ENCODE measurements at places on chromosomes 11 and 22. TPM values are rescaled to one million over a fixed set of nuclear protein-coding genes. Genes with fewer than 3 reads are reported as not detected.

DNA sequence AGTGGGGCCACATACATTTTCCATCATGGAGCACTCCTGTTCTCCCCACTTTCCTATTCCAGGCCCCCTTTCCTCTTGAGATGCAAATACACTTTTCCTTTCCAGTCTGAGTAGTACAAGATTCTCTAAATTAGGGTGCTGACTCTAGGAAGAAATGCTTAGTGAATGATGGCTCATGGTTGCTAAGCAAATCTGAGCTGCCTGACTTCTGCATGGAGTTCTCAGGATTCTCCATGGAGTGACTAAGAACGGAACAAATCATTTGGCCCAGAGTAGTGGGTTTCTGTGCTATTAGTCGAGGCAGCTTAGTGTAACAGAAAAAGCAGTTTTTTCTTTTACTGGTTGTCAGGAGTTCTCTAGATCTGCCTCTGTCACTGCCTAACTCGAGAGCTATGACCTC lies 65.4 kb upstream of the NTM start:
- H3K4me3 ChIP-seq: no peak overlapping the region
- H3K27me3 ChIP-seq: peaks cover 13% of the 10 kb centered on the region
- H3K36me3 ChIP-seq: no peaks in the 10 kb centered on the region
- DNase-seq: no peak

GRCh38 chr11:35735411-35735810 lies 72.8 kb downstream of the TRIM44 start:
- H3K27me3 ChIP-seq: no peaks in the 10 kb centered on the region
- no peak overlapping the region for H3K4me3 ChIP-seq
- peaks cover 69% of the 10 kb centered on the region for H3K36me3 ChIP-seq
- H3K4me1 ChIP-seq: no peaks in the 10 kb centered on the region
- DNase-seq: no peak
- no peak overlapping the region for H3K27ac ChIP-seq

- H3K4me3 ChIP-seq: no peak overlapping the region
- no peak for DNase-seq
- H3K36me3 ChIP-seq: no peaks in the 10 kb centered on the region
- H3K4me1 ChIP-seq: no peaks in the 10 kb centered on the region
- H3K27ac ChIP-seq: no peak overlapping the region
- peaks cover 15% of the 10 kb centered on the region for H3K27me3 ChIP-seq
Observed at GRCh38 chr11:118291477-118292135, 12.9 kb upstream of the CD3E start.

GRCh38 chr11:31882951-31883392 lies 71.8 kb upstream of the PAX6 start:
- H3K27me3 ChIP-seq: peaks cover 4% of the 10 kb centered on the region
- H3K4me3 ChIP-seq: no peak overlapping the region
- no peak overlapping the region for H3K27ac ChIP-seq
- no peaks in the 10 kb centered on the region for H3K4me1 ChIP-seq

The SYTL2 gene
- total RNA-seq: 1.1 TPM

DNA sequence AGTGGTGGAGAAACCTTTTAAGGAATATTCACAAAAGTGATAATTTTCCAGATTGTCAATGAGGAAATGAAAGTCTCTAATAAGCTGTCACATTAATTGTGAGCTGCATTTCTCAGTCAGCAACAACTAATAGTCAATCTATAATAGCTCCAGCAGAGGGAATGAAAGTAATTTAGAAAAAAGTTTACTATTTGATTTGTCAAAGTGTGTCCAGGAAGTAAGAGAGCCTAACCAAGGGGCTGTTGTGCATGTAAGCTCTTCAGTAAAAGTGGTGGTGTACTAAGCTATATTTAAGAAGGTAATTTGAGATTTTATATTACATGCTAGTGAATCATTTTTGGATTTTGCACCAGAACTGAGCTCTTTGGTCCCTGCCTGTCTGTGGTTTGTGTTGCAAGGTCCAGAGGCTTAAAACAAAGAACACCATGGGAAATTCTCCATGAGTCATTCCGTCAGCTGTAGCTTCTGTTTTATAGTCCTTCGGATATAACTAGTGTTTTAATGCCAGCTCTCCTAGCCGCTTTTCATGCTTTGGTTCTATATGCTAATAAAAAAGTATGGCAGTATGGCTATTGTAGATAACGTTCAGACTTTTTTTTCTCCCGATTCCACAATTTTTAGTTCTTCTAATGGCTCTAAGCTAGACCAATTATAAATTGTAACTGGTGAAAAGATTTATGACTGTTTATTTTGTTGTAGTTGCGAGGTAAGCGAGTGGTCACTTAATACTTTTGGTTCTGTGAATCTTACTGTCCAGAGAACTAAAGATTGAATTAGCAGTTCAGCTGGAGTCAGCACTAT lies 64.6 kb downstream of the ARHGEF12 start:
- no peaks in the 10 kb centered on the region for H3K27me3 ChIP-seq
- no peaks in the 10 kb centered on the region for H3K36me3 ChIP-seq
- no peak for DNase-seq

The MAP6 gene
- total RNA-seq: 0.40 TPM

DNA sequence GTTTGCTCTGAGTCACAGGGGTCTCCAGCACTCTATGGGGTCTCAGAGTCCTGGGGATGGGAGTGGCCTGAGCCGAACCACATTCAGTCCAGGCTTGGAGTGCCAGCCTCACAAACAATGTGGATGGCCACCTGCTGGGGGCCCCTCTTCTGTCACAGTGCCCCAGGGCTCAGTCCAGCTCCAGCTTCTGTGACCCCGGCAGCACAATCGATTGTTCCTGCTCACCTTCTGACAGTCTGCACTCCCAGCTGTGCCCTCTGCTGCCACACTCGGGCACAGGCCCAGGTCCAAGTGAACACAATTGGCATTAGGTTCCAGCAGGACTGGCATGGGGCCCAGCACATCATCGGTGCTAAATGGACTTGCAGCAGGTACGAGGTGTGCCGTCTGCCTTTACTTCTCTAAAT lies 84.8 kb downstream of the TP53I11 start:
- no peak overlapping the region for H3K4me3 ChIP-seq
- no peak overlapping the region for H3K27ac ChIP-seq
- peaks cover 9% of the 10 kb centered on the region for H3K27me3 ChIP-seq
- DNase-seq: no peak
- peaks cover 13% of the 10 kb centered on the region for H3K4me1 ChIP-seq
- H3K36me3 ChIP-seq: no peaks in the 10 kb centered on the region

DNA sequence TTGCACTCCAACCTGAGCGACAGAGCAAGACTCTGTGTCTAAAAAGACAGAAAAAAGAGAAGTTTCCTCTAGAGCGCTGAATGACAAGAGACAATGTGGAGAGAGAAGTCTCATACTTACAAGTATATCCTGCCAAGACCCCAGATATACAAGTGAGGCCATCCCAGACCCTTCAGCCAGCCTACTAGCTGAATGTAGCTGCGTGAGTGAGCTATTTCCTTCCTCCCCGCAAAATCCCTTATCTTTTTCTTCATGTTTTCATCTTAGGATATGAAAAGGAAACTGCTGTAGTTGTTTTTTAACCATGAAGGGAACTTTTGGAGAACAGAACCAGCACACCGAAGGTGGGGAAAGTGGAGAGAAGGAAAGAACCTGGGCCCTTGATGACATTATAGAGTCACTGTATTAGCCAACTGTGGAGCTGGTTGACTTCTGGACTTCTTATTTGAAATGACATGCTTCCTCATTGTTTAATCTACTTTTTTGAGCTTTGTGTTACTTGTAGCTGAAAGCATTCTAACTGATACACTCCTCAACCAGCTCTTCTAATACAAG lies 4.4 kb upstream of the DDX17 start:
- H3K4me3 ChIP-seq: no peak overlapping the region
- no peak overlapping the region for H3K27ac ChIP-seq
- no peak for DNase-seq
- no peaks in the 10 kb centered on the region for H3K27me3 ChIP-seq

DNA sequence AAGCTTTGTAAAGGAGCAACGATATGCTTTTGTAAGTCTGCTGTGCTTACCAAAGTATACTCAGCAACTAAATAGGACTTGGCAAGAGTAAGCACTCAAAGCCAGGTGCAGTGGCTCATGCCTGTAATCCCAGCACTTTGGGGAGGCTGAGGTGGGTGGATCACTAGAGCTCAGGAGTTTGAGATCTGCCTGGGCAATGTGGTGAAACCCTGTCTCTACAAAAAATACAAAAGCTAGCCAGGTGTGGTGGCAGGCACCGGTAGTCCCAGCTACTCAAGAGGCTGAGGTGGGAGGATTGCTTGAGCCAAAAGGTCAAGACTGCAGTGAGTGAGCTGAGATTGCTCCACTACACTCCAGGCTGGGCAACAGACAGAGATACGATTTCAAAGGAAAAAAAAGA lies 67.5 kb downstream of the PAK1 start:
- peaks cover 15% of the 10 kb centered on the region for H3K4me1 ChIP-seq
- no peak overlapping the region for H3K4me3 ChIP-seq
- DNase-seq: no peak
- H3K27ac ChIP-seq: no peak overlapping the region
- no peaks in the 10 kb centered on the region for H3K36me3 ChIP-seq

GRCh38 chr22:44328762-44329161 lies 16.0 kb upstream of the SHISAL1 start:
- no peak for DNase-seq
- no peak overlapping the region for H3K4me3 ChIP-seq
- H3K27me3 ChIP-seq: peaks cover 53% of the 10 kb centered on the region
- H3K27ac ChIP-seq: no peak overlapping the region
- no peaks in the 10 kb centered on the region for H3K36me3 ChIP-seq
- H3K4me1 ChIP-seq: peaks cover 28% of the 10 kb centered on the region

GRCh38 chr11:116976941-116977570 lies 121.2 kb downstream of the SIK3 start:
- no peak for DNase-seq
- H3K4me1 ChIP-seq: peaks cover 72% of the 10 kb centered on the region
- H3K36me3 ChIP-seq: peaks cover 8% of the 10 kb centered on the region
- H3K27me3 ChIP-seq: no peaks in the 10 kb centered on the region
- H3K4me3 ChIP-seq: no peak overlapping the region
- no peak overlapping the region for H3K27ac ChIP-seq

DNA sequence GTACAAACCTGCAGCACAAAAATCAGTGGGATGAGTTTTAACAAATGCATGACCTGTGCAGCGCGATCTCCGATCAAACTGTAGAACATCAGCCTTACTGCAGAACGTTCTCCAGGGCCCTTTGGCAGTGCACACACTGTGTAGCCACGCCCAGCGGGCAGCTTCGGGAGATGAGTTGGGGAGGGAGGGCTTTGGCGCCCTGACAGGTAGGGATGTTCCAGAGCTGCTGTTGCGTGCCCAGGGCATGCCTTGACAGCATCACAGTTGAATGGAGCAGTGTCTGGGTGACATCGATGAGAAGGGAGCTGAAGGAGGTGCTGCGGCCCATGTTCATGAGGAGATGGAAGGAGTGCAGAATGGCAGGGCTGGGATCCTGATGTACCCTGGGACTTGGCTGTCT lies 80.2 kb downstream of the TBC1D22A start:
- no peaks in the 10 kb centered on the region for H3K27me3 ChIP-seq
- H3K27ac ChIP-seq: no peak overlapping the region
- H3K4me1 ChIP-seq: peaks cover 11% of the 10 kb centered on the region
- H3K36me3 ChIP-seq: peaks cover 62% of the 10 kb centered on the region
- H3K4me3 ChIP-seq: no peak overlapping the region
